ENCODE measurements at places on chromosomes 3 and 15.

- DNase-seq, result peak; percentile 99
These were observed 384.9 kb upstream of the THBS1 start for GRCh38 chr15:39195961-39196486.

GRCh38 chr15:93705753-93706455 lies 525.5 kb upstream of the MCTP2 start:
- DNase-seq, result no peak

DNA sequence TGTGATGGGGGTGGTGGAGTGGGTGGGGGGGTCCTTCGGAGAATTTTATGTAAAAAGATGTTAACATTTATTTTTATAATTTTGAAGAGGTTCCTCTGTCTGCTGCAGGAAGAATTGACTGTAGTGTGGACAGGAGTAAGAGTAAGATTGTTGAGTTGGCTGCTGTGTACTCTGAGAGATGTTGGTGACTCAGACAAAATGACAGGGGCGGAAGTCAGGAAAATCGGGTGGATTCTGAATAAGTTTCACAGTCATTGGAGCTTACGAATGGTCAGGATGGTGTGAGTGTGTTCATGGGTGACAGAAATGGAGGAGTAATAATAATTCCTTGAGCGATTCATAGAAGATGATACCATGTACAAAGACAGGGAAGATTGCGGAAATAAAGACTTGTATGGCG lies 420.0 kb downstream of the ROBO2 start:
- DNase-seq, result peak; percentile 10

- DNase-seq, result no peak
These were observed 39.0 kb upstream of the MBNL1 start for GRCh38 chr3:152229692-152230091.

DNA sequence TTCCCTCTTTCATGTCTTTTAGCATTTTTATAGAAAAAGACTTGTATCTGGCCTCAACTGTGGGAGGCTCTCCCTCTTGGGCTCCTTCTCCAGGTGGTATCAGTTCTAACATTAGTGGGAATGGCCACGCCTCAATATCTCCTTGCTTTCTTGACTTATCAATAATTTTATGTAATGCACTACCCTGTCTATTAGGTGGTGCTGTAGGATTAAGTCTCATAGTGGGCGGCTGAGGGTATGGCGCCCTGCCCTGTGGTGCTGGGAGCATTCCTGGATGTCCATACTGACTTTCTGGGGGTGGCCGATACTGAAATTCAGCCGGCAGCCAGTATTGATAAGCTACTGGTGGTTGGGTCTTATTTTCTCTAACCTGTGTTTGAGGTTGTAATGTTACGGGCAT lies 8.7 kb upstream of the RPUSD3 start:
- no peak for DNase-seq

GRCh38 chr3:109132801-109133473 lies 3.6 kb upstream of the C3orf85 start:
- peak; percentile 20 for DNase-seq

DNA sequence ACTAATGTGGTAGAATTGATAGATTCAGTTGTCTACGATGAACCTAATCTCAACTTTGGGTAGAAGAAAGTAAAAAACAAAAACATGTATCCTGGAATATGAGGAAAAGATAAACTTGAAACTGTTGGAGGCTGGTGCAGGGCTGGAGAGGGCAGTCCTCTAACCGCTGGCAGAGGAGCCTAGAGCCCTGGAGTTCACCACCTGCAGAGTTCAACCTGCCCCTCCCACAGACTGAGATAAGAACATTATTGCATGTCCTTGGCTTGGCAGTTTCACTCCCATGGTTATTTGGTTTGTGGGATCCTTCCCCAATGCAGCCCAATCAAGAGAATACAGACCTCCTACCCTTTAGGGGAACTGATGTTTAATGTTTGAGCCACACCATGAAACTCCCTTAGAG lies 53.2 kb upstream of the GATM start:
- DNase-seq, result no peak

GRCh38 chr15:35697549-35698299 lies 151.8 kb upstream of the DPH6 start:
- peak; percentile 25 for DNase-seq

DNA sequence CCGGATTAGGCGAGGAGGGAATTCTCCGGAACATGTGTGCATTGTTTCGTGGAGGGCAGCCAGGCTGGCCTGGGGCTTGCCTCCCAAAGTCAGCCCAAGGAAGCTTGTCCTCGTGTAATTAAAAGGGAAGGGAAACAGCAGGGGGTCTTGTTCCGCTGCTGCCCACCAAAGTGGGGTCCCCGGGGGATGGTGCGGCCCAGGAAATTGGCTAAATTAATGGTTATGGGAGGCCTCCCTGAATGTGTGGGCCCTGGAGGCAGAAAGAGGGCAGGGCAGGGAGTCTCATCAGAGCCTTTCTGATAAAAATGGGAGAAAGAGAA lies 118.1 kb downstream of the OPA1 start:
- DNase-seq, result no peak

DNA sequence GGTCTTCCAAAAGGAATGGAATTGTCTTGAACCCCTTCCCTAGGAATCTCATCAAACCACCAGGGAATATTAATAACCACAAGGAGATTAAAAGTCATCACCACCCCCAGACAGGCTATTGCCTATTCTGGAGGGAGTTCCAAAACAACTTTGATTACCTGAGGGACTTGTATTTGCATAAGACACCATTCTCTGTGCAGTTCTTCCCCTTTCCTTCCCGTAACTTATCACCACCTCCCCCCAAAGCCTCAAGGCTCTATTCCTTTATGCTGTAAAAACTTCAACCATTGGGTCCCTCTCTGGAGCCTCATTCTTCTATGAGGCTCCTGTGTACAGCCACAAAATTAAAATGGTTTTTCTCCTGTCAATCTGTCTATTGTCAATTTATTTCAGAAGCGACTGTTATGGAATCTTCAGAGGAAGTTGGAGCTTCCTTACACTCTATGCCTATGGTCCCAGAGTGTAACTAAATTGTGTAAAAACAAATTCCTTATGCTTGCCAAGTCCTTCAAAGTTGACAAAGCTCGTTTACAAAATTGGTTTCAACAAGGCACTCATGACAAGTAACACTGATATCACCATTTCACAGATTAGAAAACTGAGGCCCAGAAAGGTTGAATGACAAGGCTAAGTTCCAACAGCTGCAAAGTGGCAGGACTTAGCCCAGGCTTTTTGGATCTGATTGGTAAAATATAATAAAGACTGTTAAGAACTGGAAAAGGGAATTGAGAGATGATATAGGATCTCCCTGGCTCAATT lies 68.3 kb upstream of the HERC1 start:
- no peak for DNase-seq

GRCh38 chr3:100698736-100699135 lies 10.6 kb upstream of the TFG start:
- DNase-seq, result no peak

GRCh38 chr3:148318240-148318639 lies 379.5 kb upstream of the AGTR1 start:
- no peak for DNase-seq

- no peak for DNase-seq
These were observed 23.0 kb downstream of the ACSBG1 start for GRCh38 chr15:78211189-78211921.

DNA sequence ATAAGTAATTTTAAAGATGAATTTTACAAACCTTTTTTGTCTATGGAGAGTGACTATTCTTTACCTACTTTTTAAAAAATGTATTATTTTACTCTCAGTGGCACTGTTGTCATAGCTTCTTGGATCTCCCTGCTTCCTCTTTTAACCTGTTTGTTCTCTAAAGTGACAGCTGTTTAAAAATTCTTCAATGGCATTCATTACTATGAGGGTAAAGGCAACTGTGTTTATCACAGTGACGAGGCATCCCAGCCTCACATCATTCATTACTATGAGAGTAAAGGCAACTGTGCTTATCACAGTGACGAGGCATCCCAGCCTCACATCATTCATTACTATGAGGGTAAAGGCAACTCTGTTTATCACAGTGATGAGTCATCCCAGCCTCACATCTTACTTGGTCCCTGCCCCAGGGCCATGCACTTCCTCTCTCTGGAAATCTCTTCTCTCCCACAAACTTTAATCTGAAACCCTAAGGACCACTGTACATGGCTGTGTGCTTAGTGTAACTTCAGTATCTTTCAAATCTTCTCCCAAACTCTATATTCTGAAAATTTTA lies 101.7 kb upstream of the ZNF717 start:
- no peak for DNase-seq

- peak; percentile 78 for DNase-seq
These were observed at the start of gene SLC9A9 for GRCh38 chr3:143847787-143848631. Gene SLC9A9 (minus strand): TSS chr3:143848468. CDS start chr3:143848322, 146 bp downstream.

DNA sequence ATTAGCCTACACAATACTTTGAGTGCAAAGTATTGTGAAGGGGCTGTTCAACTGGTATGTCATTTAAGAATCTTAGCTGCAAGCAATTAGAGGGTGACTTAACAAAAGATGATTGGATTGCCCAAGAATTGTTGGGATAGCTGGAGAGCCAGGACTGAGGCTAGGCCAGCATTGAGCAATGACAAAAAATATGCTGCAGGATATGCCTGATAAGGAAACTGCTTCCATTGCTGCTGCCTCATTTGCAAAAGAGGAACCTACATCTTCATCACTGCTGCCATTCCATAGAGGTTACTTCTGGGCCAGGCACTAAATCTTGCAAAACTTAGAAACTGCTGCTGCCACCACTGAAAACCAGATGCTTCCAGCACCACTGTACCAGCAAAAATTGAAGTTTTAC lies 108.0 kb upstream of the TBC1D5 start:
- DNase-seq, result peak; percentile 26

GRCh38 chr3:64184621-64185020 lies 40.6 kb downstream of the PRICKLE2 start:
- DNase-seq, result peak; percentile 91

GRCh38 chr3:14524311-14524711 lies 15.8 kb downstream of the GRIP2 start:
- no peak for DNase-seq

DNA sequence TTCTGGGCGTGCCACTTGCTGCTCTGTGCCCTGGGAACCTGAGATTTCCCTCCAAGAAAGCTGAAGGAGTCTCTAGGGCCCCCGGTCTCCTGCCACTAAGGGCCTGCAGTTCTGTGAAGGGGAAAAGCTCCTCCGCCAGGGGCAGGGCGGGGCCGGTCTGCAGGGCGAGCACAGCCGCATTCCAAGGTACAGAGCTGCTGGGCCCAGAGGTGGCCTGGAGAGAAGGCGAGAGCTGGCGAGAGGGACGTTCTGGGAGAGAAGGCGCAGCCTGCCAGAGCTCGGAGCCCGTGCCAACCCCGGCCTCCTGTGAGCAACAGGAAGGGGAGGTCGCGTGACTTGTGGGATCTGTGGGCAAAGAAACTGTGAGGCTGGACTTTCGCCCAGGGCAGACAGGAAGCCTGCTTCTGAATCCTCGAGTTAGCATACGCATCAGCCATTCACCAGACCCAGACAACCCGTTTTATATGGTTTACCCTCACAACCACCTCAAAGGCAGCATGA lies 500.4 kb downstream of the SHQ1 start:
- DNase-seq, result peak; percentile 94

DNA sequence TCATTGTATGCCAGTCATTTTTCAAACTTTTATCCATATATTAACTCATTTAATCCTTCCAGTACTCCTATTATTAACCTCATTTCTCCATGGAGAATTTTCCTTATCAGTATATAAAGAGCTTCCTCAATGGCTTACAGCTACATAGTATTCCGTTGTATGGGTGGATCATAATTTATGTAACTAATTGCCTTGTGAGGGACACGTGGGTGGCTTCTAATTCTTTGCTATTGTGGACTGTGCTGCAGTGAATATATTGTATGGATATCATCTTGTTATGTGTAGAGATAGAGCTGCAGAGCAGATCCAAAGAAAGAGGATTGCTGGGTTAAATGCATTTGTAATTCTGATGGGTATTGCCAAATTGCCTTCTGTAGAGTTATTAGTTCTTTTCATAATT lies 25.2 kb downstream of the PML start:
- DNase-seq, result no peak

DNA sequence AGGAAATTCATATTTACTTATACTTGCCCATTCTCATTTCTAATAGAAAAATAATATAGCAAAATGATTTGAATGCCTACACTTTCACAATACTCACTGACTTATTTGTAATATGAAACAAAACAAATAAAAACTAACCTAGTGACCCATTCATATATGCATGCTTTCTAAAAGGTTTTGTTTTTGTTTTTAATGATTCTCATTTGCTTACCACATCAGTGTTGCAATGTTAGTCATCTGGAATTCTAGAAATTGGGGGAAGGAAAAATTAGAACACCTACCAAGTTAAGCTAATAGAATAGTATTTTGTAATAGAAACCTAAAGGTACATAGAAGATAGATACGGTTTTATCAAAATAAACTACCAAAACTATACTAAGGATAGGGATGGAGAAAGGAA lies 214.1 kb upstream of the CNTN6 start:
- no peak for DNase-seq

GRCh38 chr3:123076496-123077418 lies 9.9 kb downstream of the PDIA5 start:
- peak; percentile 52 for DNase-seq

DNA sequence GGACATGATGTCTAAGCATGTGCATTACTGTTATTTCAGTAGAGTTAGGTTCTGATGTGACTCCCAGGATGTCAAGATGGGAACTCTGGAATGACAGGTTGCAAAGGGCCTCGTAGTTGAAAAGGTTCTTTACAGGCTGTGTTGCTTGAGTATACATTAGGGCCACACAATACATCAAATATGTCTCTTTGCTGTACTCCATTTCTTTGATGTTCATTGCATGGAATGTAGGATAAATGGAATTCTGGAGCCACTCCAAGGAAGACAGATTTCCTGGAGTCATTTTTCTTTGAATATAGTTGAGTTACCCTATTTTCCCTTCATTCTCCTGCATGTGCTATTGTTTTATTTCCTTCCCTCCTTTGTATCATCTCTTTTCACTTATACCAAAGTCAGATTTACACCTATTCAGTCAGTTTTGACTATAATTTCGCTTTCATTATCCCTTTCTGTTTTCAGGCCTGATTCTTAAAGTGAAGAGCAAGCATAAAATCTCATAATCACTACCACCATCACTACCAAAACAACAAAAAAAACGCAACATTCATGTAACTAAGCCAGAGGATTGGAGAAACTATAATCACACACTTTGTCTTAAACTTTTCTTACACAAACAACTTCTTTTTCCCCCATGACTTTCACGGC lies 61.2 kb upstream of the PTX3 start:
- DNase-seq, result no peak

GRCh38 chr3:58010562-58010961 lies 2.3 kb downstream of the FLNB start:
- DNase-seq, result no peak

Measured in MCF 10A (cell line).